ENCODE measurements at places on chromosomes 4 and X. TPM values are rescaled to one million over a fixed set of nuclear protein-coding genes. Genes with fewer than 3 reads are reported as not detected.

- peak; percentile 24 for DNase-seq
Observed at GRCh38 chrX:19595043-19595677, 79.9 kb upstream of the MAP3K15 start.

- DNase-seq: no peak
Observed at GRCh38 chrX:10633722-10634121, 13.3 kb upstream of the MID1 start.

The DKK2 gene
- total RNA-seq: 3.9 TPM

DNA sequence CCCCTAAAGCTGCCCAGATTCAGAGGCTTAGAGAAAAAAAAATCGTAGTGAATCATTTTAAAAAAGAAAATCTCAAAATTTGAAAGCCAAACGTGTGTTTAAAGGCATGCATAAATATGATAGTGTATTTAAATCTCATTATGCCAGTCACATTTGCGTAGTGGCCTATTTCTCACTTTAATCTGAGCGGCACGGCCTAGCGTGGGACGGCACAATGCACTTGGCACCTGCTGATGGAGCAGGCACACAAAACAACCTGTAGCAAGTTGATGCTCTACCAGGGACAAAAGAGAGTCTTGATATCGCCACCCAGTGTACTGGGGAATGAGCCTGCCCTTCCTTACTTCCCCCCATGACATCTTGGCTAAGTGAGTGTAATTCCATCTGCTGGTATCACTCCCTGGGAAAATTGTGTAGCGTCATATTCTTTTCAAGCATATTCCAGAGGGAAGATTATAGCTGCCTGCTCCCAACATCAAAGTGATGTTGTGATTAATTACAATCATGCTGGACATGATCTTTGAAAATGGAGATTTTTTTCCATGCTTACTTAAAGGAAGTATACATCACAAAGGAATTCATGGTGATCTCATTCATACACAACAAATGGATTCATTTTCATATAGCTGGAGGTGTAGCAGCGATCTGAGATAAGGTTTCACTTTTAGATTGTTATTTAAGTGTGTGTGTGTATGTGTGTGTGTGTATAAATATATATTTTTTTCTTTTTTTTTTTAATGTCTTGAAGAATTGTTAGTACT lies 138.8 kb downstream of the DCTD start:
- no peak for DNase-seq

The SERPINA7 gene
- total RNA-seq: not detected

- no peak for DNase-seq
Observed at GRCh38 chr4:52573551-52573950, 85.5 kb downstream of the USP46 start.

The UGT2B28 gene
- not detected for total RNA-seq

The ATP1B4 gene
- not detected for total RNA-seq

- no peak for DNase-seq
Observed at GRCh38 chr4:13833171-13833804, 205.8 kb upstream of the BOD1L1 start.
